ENCODE measurements at places on chromosomes 7 and 10.

DNA sequence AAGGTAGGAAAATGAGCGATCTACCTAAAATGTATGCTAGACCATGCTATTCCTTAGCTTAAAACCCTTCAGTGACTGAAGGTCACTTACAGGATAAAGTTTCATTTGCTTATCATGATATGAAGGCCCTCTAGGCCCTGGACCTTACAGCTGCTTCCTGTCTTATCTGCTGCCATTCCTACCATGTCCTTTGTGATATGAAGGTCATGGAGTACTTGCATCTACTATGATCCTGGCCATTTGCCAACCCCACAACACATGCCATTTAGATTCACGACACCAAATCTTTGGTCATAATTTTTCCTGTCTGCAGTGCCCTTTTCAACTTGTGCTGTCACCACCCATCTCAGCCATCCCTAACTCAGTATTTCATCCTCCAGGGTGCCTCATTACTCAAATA lies 181.8 kb upstream of the MDFIC start:
- no peak for DNase-seq

- no peak for DNase-seq
These were observed 751.0 kb downstream of the GRID1 start for GRCh38 chr10:85615556-85615955.

DNA sequence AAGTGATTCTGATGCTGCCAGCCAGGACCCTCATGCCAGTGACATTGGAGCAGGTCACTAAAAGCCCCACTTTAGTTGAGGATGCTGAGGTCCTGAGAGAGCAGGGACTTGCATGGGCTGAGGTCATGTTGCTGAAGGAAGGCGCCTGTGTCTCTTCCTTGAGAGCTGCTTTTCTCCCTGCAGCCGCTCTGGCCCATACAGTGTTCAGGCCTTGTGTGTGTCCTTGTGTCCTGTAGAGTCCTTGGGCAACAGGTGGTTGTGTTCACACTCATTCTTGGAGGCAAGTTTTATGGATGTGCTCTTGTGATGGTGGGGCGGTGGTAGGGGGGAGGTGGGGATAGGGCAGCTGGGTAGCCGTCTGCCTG lies 33.3 kb downstream of the TSPAN14 start:
- DNase-seq = no peak

GRCh38 chr7:117051808-117052207 lies 98.5 kb downstream of the ST7 start:
- no peak for DNase-seq

DNA sequence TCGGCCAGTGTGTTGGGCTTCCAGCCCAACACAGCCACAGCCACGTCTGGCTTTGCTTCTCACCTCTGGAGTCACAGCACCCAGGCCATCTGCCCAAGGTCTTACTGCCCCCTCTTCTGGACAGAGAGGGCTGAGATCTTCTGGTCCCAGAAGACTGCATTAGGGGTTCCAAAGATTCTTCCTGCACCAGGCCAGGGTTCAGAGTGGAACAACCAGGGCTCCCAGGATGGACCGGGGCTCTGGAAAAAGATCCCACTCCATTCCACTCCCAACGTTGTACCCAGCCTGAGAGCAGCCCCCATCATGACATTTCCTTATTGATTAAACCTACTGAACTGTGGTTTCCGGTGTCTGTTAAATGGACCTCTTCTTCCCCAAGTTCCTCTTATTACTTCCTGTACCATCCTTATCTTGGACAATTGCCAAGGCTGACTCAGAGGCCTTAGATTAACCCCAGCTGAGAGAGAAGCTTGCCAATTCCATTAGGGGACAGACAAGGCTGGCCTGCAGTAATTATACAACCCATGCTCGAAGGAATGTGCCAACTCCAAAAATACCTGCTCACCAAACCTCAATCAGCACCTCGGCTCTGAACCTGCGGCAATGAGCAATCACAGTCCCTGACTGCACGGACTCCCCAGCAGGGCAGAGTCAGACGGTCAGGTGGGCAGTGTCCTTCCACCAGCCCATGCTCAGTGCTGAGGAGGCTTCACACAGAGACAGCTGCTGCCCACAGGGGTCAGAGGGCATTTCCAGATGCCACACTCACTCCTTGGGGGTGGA lies 47.9 kb upstream of the NPFFR1 start:
- peak; percentile 20 for DNase-seq

- no peak for DNase-seq
These were observed 84.4 kb upstream of the FGL2 start for GRCh38 chr7:77284005-77284404.

GRCh38 chr7:87541648-87542047 lies 59.0 kb downstream of the ABCB1 start:
- DNase-seq = no peak

DNA sequence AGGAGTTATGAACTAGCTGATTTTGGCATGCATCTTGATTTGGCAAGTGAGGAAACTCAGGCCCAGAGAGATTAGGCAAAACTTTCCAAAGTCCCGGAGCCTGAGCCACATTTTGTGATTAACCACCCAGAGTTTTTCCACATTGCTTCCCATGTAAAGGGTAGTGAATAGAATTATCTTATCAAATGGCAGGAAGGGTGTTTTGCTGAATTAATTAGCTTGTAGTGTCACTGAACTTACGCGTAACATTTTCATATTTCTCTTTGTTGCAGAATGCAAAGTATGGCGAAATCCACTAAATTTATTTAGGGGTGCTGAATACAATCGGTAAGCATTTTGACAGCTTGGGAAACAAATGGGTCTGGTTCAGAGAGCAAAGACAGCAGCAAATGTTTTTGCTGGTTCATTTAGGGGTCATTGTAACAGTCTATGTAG lies 176.2 kb downstream of the ST7 start:
- no peak for DNase-seq

- no peak for DNase-seq
These were observed 358.7 kb downstream of the ELMO1 start for GRCh38 chr7:37089972-37090371.

Measured in nucleus accumbens (tissue), 56 donors.